ENCODE measurements at places on chromosomes 3 and 15.

DNA sequence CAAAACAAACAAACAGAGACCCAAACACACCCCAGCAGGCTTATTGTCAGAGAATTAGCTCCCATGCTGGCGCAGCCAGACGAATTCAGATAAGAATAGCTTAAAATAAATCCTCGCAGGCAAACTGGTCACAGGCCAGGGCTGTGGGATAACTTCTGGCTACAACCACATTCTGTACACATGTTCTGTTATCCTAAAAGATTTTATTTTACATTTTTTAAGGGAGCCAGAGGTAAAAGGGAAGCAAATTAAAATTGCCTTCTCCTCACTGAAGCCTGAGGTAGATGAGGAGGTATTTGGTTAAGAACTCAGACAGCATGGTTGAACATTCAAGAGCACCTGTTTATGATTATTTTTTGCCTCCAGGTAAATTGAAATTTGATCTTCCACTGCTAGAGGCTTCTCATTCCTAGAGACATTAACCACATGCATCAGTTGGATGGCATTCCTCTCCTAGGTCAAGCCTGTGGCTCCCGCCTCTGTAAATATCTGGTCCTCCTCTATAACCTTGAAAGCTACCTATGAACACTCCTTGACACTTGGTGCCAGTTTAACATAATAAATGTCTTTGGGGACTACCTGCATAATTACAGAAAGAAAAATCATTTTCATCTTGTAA lies 190.3 kb downstream of the SATB1 start:
- DNase-seq = no peak

- no peak for DNase-seq
Measured at GRCh38 chr3:129746629-129747028, 140.2 kb upstream of the PLXND1 start.

GRCh38 chr3:25293736-25294135 lies 134.3 kb upstream of the RARB start:
- no peak for DNase-seq

- no peak for DNase-seq
Measured at GRCh38 chr3:193845144-193845543, 252.1 kb downstream of the OPA1 start.

DNA sequence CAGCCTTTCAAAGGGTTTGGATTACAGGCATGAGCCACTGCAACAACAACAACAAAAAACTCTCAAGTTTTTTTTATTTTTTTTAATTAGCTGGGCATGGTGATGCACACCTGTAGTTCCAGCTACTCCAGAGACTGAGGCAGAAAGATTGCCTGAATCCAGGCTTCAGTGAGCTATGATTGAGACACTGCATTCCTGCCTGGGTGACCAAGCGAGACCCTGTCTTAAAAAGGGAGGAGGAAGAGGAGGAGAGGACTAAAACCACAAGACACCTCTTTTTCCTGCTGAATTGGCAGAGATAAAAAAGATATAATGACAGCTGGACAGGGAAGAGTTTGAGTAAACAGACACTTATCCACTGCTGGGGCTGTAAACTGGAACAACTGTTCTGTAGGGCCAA lies 22.7 kb upstream of the CHRNB4 start:
- DNase-seq = no peak

- no peak for DNase-seq
Measured at GRCh38 chr3:107870943-107871638, 219.7 kb downstream of the CD47 start.

DNA sequence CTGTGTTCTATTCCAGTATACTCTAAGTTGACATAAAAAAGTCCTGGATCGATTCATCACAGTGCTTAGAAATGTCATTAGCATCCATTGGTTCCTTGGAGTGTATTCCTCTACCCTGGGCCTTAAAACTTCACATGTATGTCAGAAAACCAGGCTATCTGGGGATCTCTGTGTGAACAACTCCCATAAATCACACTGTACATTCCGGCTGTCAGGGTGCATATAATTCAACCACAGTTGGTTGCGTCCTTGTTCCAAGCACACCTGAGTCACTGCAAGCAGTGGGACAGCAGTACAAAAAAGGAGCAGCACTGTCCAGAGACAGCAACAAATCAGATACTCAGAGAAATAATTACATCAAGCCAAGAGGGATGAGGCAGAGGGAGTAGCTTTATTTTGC lies 52.4 kb downstream of the PDZRN3 start:
- no peak for DNase-seq

DNA sequence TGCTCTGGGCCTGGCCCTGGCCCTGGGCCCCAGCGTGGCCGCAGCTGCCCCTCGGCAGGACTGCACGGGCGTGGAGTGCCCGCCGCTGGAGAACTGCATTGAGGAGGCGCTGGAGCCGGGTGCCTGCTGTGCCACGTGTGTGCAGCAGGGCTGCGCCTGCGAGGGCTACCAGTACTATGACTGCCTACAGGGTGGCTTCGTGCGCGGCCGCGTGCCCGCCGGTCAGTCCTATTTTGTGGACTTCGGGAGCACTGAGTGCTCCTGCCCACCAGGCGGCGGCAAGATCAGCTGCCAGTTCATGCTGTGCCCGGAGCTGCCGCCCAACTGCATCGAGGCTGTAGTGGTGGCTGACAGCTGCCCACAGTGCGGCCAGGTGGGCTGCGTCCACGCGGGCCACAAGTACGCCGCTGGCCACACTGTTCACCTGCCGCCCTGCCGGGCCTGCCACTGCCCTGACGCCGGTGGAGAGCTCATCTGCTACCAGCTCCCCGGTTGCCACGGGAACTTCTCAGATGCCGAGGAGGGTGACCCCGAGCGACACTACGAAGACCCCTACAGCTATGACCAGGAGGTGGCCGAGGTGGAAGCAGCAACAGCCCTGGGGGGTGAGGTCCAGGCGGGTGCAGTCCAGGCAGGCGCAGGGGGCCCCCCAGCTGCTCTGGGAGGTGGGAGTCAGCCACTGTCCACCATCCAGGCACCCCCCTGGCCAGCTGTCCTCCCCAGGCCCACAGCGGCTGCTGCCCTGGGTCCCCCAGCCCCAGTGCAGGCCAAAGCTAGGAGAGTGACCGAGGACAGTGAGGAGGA lies 21.7 kb downstream of the FBLN2 start:
- DNase-seq = no peak

GRCh38 chr15:51168700-51169099 lies 74.0 kb upstream of the TNFAIP8L3 start:
- DNase-seq = no peak

DNA sequence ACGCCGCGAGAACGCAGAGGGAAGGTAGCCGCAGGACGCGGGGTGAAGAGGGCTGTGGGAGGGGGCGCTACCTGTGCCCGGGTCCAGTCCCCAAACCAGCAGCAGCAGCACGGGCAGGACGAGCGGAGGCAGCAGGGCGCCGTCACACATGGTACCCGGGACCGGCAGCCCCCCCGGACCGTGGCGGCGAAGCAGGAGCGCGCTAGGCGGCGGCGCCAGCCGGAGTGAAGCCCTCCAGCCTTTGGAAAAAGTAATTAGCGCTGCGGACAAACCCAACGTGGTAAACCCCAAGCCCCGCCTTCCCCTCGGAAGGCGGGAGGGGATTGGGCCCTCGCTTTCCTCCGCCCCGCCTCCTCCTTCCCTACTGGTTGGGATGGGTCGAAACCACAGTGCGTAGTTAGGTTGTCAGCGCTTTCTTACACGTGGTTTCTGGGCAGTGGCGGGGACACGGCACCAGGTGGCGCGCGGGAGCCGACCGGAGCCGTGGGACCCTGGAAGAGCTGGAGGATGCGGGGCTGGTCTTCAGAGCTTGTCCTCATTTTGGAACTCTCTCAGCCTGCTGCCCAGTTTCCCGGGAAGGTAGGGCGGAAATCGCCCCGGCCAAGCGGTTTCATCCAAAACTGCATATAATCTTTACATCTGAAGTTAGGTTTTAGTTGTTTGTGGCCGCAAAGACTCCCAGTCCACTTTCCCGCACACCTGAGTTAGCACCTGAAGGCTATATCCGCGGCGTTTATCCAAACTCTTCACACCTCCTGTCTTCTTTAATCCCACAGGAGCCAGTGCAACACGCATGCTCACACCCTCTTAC lies at the start of gene ADAMTS17:
Gene ADAMTS17, minus strand, starts transcription at position 226 of the 811 bp plus-strand sequence. Its CDS starts 76 bp downstream, at position 150.
- DNase-seq = no peak

GRCh38 chr3:17057321-17057720 lies 172.6 kb downstream of the PLCL2 start:
- DNase-seq = no peak

GRCh38 chr3:13608969-13609725 lies 60.2 kb downstream of the FBLN2 start:
- DNase-seq = no peak

- no peak for DNase-seq
Measured at GRCh38 chr3:177554895-177555759, 357.8 kb upstream of the TBL1XR1 start.

DNA sequence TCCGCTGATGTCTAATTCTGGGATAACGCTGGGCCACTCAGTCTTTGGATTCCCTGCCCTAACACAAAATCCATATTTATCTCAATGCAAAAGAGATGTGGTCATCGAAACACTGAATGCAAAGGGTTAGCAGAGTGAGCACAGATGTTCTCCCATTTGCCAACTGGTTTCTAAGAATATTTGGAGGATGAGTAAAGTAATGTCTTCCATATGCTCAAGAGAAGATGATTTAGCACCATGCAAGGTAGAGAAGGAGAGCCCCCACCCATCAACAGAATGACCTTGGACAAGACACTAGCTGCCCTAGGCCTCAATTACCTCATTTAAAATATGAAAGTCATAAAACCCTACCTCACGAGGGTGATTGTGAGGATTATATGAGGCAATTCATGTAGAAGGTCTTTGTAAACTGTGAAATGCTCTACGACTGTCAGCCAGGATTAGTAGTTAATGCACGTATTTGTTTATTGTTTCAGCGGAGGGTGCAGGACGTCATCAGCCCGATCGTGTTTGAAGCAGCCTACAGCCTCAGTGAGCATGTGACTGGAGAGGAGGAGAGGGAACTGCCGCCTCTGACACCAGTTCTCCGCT lies 232.9 kb upstream of the CTDSPL start:
- DNase-seq = no peak
